ENCODE measurements at places on chromosomes 11 and 22. TPM values are rescaled to one million over a fixed set of nuclear protein-coding genes. Genes with fewer than 3 reads are reported as not detected.

GRCh38 chr11:65546217-65546958 lies 11.8 kb downstream of the LTBP3 start:
- DNase-seq, result peak; percentile 86

GRCh38 chr11:102776454-102776853 lies 4.0 kb downstream of the MMP10 start:
- no peak for DNase-seq

GRCh38 chr11:46181843-46182424 lies 60.7 kb upstream of the PHF21A start:
- DNase-seq, result no peak

GRCh38 chr22:33221568-33221967 lies 163.4 kb upstream of the SYN3 start:
- no peak for DNase-seq

DNA sequence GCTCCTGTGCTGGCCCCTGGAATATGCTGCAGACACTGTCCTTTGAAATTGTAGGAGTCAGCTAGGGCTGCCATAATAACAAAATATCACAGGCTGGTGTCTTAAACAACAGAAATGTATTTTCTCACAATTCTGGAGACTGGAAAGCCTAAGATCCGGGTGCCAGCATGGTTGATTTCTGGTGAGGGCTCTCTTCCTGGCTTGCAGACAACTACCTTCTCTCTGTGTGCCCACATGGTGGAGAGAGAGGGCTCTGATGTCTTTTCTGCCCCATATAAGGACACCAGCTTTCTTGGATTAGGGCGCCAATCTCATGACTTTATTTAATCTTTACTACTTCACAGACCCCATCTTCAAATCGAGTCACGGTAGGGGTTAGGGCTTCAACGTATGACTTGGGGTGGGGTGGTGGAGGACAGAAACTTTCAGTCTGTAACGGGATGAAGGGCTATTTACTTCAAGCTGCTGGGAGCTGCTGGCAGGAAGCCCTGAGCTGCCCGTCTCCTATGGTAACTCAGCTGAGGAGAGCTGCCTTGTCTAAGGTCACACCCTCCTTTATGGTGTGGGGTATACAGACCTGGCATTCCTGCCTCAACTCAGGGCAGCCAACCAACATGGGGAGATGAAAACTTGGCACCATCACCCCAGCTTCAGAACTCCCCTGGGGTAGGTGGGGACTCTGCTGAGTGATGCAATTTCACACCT lies 142.9 kb upstream of the ZBED5 start:
- no peak for DNase-seq

GRCh38 chr11:45078236-45079074 lies 68.0 kb upstream of the PRDM11 start:
- no peak for DNase-seq

DNA sequence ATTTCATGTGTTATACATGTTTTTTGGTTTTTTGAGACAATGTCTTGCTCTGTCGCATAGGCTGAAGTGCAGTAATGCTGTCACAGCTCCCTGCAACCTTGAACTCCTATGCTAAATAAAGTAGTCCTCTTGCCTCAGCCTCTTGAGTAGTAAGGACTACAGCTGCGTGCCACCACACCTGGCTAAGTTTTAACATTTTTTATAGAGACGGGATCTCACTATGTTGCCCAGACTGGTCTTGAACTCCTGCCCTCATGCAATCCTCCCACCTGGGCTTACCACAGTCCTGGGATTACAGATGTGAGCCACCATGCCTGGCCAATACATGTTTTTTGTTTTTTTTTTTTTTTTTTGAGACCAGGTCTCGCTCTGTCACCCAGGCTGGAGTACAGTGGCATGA lies 33.9 kb downstream of the SWAP70 start:
- no peak for DNase-seq

- DNase-seq, result no peak
Measured at GRCh38 chr11:112087212-112087611, 539 bp downstream of the SDHD start.

DNA sequence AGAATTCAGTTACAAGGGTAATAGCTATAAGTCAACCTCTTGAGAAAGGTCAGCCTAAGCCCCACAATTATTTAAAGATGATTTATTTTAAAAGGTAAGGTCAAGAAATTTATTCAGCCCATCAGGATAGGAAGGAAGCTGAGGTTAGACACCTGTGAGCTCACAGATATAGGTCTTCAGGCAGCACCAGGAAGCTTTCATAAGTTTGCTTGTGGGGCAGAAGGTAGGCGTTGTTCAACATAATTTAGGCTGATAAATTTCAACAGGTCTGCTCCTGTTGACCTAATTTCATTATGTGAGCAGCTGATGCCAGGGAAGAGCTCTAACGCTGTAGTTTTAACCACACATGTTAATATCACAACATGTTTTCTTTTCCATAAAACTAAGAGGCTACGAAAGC lies 118.1 kb upstream of the APOA1 start:
- DNase-seq, result no peak

- DNase-seq, result peak; percentile 85
Measured at GRCh38 chr11:110092515-110093406, at the start of gene ZC3H12C. Gene ZC3H12C, plus strand, starts transcription at chr11:110093392. Its CDS starts 20 bp downstream, at chr11:110093412.

- peak; percentile 69 for DNase-seq
Measured at GRCh38 chr22:38504731-38505540, 1.2 kb downstream of the DDX17 start.

DNA sequence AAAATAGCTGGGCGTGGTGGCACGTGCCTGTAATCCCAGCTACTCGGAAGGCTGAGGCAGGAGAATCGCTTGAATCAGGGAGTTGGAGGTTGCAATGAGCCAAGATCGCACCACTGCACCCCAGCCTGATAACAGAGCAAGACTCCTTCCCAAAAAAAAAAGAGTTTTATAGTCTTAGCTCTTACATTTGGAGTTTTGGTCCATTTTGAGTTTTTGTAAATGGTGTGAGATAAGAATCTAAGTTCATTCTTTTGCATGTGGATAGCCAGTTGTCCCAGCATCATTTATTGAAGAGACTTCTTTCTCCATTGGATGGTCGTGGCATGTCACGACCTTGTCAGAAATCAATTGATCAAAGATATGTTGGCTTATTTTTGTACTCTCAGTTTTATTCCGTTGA lies 34.6 kb downstream of the RNF121 start:
- DNase-seq, result no peak

Gene DRD4
- 0.15 TPM for total RNA-seq

Gene INPP5J
- total RNA-seq, result 26.4 TPM

- DNase-seq, result no peak
Measured at GRCh38 chr22:48624401-48624800, 1203.3 kb downstream of the BRD1 start.

GRCh38 chr22:49946612-49947295 lies 13.8 kb upstream of the PIM3 start:
- no peak for DNase-seq
